Activated CD4-positive, CD25-positive, alpha-beta regulatory T cell treated with anti-CD3 and anti-CD28 coated beads, Interleukin-2, amount 50 U/mL, for 24 hours (primary cell): ENCODE measurements at places on chromosomes 2 and 18.

DNA sequence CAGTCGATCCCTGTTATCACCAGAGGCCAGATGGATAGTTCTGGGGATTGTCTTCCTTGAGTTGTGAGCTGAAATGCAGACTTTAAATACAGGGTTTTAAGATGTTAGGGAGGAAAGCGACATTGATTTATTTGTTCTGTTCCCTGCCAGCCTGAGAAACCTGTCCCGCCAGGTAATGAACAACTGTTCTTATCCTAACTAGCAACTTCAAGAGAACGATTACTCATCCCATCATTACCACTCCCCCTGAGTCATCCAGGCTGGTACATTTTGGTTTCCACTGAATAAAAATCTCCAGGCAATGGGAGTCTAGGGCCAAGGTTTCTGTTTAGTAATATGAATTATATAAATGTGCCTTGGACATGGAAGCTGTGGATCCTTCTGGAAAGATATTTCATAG, 131.2 kb downstream of the LYPD6B start:
- ATAC-seq: no peak

DNA sequence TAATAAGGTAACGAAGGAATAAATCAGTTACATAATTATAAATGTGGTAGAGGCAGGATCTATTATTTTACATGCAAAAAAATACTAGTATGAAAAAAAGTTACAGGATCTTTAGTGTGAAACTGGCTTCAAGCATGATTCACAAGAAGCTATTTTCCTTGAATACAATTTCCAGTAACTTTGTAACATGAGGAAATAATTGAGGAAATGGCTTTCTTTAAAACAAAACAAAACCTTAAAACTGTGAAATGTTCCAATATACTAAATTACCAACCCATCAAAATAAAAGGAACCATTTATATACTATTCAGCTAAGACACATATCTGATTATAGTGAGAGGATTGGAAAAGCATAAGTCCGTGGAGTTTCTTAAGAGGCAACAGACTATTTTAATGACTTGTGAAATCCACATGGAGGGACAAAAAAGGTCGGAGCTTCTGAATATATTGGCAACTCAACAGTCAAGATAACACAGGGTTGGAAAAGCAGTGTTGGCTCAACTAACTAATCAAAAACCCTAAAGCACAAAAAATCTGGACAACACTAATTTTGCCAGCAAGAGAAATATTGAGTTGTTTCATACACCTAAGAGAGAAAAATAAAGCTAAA, 10.6 kb downstream of the IRS1 start:
- no peak for ATAC-seq

DNA sequence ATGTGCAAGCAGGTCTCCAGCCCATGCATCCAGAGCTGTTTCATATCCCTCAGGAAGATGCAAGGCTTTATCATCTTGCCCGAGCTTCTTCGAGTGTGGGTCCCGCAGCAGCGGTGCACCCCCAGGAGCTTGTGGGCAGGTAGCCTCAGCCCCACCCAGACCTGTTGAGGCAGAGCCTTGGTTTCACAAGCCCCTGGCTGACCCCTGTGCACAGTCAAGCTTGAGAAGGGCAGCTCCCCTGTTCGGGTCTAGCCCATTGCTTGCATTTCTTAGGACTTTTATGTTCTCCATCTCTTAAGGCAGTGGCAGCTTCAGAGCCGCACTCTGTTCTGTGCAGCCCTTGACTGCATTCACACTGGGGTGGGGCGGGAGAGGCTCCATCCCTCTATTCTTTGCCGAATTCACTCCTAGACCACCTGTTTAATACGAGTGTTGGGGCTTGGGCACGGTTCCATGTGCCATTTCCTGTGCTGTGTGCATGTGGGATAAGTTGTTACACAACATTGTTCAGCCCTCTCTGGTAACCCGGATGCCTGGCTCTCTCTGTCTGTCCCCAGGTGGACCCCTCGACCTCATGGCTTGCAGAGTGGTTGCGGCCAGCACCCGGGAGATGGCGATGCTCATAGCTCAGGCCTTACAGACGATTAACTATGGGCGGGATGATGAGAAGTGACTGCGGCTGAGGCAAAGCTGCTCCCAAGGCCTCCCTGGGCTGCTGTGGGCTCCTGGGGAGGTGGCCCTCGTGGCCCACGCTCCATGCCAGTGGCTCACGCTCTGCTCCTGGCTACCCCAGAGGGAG, 48.7 kb downstream of the IMPA2 start:
- ATAC-seq: no peak

DNA sequence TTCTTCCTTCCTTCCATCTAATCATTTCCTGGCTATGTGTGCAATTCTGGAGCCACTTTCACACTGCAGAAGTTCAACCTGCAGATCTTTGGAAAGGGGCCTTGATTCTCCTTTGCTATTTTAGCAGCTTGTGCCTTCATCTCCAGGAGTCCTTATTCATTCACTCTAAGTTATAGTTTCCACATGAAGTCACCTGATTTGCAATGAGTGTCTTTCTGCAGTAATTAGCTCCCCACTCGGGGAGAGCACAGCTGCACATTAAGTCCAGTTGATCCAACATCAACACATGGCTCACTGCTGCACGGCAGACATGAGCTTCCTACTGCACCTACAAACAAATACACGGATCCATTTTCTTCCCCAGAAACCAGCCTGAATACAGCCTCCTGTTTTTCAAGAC, 323.1 kb upstream of the TNP1 start:
- no peak for ATAC-seq

DNA sequence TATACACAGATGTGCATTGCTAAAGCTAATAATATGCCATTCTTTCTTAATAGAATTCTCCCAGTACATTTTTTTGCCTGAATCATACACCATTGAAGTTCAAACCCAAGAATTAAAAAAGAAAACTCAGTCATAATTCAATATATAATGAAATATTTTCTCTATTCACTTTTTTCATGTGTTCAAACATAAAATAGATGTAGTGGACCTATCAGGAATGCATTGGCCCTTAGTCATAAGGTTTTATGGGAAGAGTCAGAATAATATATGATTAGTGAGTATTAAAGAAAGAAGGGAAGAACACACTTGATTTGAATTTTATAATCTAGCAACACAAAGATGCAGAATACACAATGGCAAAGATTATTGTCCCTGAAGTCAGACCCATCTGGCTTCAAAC, 297.0 kb upstream of the COL3A1 start:
- no peak for ATAC-seq

DNA sequence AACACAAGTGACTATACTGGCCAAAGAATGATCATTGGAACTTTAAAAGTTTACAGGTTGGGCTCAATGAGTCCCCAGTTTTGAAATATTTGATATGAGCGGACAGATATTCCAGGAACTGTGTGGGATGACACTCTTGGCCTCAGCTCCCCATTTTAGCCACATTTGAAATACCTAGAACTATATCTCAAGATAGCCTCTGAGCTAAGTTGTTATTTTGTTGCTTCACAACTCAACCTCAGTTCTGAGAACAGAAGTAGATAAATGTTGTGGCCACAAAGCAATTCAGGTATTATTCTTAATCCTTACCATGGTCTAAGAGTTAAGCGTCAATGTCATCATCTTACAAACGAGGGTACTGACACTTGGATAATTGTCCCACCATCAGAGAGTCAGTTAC, 172.2 kb upstream of the SETBP1 start:
- ATAC-seq: no peak

DNA sequence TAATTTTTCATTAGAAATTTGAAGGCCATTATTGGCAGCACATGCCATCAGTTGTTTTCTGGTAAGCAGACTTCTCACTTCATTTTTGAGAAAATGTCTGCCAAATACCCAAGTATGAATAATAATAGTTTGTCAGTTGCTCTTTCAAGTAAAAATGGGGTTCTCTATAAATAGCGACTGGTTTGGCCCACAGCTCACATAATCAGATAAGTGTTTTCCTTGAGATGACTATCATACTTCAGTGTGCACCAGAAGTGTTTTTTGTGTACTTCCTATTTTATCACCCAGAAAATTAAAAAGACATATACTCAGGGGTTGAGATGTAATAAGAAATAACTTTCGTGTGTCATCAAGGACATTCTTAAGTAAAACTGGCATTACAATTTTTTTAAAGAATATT, 147.1 kb downstream of the PHLPP1 start:
- ATAC-seq: peak; percentile 35

DNA sequence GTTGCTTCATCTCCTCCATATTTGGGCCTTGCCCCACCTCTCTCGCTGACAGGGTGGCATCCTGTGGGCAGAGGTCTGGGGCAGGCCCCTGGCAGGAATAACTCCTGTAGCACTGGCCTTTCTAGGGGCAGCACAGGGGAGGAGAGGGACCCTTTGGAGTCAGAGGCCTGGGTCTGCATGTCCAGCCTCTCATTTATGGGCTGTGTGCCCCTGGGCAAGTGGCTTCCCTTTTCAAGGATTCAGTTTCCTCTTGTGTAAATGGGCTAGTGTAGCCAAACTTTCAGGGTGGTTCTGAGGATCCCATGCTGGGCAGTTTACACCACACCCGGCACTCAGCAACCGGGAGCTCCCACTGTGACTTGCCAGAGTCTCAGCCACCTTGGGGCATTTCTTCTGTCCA, 23.4 kb downstream of the ADRA2B start:
- ATAC-seq: no peak

DNA sequence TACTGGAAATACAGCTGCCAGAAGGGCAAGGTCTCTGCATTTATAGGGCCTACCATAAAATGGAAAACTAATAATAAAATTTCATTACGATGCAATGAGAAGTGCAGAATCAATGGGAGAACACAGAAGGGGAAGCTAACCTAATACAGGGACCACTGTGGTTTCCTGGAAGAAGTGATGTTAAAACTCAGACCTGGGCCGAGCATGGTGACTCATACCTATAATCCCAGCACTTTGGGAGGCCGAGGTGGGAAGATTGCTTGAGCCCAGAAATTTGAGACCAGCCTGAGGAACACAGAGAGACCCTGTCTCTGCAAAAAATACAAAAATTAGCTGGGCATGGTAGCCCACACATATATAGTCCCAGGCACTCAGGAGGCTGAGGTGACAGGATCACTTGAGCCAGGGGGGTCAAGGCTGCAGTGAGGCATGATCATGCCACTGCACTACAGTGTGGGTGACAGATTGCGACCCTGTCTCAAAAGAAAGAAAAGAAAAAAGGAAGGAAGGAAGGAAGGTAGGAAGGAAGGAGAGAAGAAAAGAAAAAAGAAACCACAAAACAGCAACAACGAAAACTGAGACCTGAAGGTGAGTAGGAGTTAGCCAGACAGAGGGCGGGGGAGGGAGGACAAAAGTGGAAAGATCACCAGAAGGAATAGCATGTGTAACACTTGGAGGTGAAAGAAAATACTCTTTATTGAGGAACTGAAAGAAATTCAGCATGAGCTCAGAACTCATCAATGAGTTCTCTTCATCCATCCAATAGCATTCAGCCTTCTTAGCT, 58.3 kb upstream of the DTNA start:
- no peak for ATAC-seq

- no peak for ATAC-seq
These were observed 30.1 kb upstream of the CAB39 start for GRCh38 chr2:230682546-230682945.

- ATAC-seq: no peak
These were observed 133.0 kb downstream of the MYO3B start for GRCh38 chr2:170310876-170311502.

- no peak for ATAC-seq
These were observed 9.5 kb downstream of the SLC1A4 start for GRCh38 chr2:64998658-64999061.

- no peak for ATAC-seq
These were observed 64.9 kb downstream of the ACTR2 start for GRCh38 chr2:65292461-65293011.

- ATAC-seq: no peak
These were observed 805.6 kb upstream of the FANCL start for GRCh38 chr2:59046401-59047372.
